ENCODE measurements at places on chromosomes 3 and 15.
A peak's percentile ranks its signal among the peaks of the same experiment; 100 is the strongest.

DNA sequence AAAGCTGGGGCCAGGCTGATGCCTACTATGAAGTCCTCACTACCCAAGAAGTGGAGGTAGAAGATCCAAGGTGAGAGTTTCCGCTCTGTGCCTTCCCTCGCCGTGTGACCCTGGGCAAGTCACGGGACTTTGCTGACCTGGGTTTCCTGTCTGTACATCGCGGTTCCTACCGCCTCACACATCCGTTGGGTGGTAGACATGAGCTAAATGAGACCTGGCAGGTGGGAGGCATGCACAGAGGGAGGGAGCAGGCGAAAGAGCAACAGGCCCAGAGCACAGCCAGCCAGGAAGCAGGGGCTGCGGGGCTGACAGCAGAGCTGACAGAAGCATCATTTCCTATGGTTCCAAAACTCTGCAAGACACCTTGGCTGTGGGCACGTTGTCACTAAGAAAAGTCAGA, 157.3 kb upstream of the BHLHE40 start:
- DNase-seq, result no peak

DNA sequence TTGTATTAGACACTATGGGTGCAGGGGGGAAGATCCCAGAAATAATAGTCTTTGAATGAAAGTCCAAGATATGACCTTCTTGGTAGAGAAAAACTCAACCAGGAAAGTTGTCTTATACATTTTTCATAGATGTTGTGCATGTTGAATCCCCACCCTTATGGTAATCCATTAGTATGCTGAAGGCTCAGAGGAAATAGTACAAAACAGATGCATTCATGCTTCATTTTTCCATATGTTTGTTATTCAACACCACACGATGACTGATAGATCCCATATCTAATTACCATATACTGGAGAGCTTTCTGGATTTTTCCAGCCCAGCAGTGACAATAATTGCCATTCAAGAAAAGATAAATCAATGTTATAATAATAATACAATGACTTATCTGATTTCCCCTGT, 487.4 kb downstream of the FGF12 start:
- DNase-seq, result no peak

GRCh38 chr15:98967916-98968315, 39.7 kb downstream of the PGPEP1L start:
- no peak for DNase-seq

DNA sequence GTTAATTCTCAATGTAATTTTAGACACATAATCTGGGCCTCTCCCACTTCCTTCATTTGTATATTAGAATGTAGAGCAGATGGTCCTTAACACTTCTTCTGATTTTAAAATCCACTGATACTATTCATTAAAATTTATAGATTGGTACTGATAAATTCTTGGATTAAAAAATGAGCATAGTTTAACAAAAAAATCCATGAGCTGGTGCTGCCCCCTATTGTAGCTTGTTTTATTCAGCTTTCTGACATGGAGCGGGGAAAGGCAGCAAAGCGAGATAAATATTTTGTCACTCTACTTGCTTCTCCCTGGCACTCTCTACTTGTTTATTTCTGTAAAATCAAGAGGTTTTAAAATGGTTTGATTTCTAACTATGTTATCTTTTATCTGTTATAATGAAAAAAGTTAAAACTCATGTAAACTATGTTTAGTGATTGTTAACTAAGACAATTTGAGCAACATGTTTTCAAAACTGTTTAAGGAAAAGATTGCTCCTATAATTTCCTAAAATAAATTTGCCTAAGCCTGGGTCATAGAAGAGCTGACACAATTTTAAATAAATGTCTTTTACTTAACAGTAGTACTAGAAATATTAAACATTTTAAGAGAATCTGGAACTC, 26.5 kb upstream of the PLOD2 start:
- DNase-seq, result no peak

- DNase-seq, result no peak
These were observed 604 bp downstream of the KCTD6 start for GRCh38 chr3:58492494-58492905.

- peak; percentile 63 for DNase-seq
These were observed 33.1 kb downstream of the RAB11A start for GRCh38 chr15:65902373-65902772.

- DNase-seq, result no peak
These were observed 10.0 kb downstream of the FAM98B start for GRCh38 chr15:38463893-38464292.

- DNase-seq, result no peak
These were observed 8.0 kb upstream of the ANKRD28 start for GRCh38 chr3:15805756-15806266.
